Activated CD4-positive, alpha-beta memory T cell treated with anti-CD3 and anti-CD28 coated beads, Interleukin-2, amount 10 ng/mL, durations not matched to agents 7 days and 5 days (primary cell): ENCODE measurements at places on chromosomes 2 and 18.

DNA sequence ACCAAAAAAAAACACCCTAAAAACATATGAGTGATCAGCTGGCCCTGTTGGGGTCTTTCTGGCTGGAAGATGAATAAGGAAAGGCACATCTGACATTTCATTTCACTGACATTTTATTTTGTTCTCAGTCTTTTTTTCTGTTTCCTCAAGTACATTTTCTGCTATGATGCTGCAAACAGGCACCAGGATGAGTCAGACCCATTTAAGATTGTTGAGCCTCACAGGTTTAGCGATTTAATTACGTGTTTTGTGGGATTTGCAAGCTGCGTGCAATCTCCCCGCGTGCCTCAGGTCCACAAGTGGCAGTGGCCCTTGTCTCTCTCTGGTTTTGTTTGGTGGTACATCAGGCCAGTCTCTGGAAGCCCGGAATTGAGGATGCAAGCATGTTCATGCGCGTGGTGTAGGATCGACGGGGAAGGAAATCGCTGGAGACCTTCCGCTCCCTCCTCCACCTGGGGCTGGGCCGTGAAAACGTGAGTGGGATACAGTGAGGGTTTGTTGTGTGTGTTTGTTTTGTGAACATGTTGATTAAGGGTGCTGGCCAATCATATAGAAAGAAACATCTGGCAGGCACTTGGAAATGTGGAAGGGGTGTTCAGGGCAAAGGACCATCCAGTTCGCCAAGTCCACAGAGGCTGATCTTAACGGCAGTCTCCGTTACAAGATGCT lies 120.2 kb upstream of the ZNF516 start:
- DNase-seq, result no peak

- peak; percentile 31 for DNase-seq
Observed at GRCh38 chr2:45652090-45653031, 886 bp downstream of the PRKCE start.

GRCh38 chr2:240112914-240113690 lies 23.0 kb downstream of the COPS9 start:
- DNase-seq, result no peak

- DNase-seq, result no peak
Observed at GRCh38 chr2:66477135-66477842, 42.4 kb downstream of the MEIS1 start.

DNA sequence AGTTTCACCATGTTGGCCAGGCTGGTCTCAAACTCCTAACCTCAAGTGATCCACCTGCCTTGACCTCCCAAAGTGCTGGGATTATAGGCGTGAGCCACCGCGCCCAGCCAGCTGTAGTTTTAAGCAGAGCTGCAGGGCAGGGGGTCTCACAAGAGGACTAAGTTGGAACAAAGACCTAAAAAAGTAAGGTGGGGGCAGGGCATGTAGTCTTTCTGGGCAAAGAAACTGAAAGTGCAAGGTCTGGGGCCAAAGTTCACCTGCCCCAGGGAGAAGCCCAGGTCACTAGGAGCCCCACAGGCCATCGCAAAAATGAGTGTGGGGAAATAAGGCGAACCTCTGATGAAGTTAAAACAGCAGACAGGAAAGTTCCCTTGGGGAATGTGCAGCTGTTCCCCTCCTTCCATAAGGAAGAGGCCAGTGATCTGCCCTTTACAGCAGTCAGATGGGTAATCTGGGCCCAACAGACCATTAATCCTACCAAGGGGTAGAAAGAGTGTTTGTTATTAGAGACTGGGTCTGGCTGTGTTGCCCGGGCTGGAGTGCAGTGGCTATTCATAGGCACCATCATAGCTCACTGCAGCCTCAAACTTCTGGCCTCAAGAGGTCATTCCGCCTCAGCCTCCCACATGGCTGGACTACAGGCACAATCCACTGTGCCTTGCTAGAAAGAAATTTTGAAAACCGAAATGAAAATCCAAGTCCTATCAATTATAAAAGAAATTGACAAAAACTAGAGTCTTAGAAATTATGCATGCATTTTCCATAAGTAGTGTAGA lies 2.8 kb downstream of the SCLY start:
- no peak for DNase-seq

- no peak for DNase-seq
Observed at GRCh38 chr2:130767408-130767775, 12.1 kb downstream of the AMER3 start.

DNA sequence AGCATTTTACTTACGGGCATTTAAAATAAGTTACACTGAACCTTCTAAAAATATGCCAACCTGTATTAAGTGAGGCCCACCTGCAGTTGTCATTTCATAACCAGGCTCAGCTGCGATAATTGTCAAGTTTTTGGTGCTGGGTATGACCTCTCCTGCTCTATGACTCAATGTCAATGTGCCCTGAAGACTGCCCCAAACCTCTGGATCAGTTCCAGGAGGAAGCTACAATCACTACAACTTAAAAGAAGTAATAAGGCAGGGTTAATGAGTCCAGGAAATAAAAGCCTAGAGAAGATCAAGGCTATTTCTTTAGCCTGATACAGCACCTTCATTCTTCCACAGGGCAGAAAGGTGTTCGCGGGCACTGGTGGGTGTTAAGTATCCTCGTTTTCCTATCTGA lies 22.9 kb downstream of the POLR1A start:
- no peak for DNase-seq
